ENCODE measurements at places on chromosomes 1 and 21.
A peak's percentile ranks its signal among the peaks of the same experiment; 100 is the strongest.

- DNase-seq: peak; percentile 77
These were observed 461.0 kb upstream of the NFIA start for GRCh38 chr1:60621368-60621851.

DNA sequence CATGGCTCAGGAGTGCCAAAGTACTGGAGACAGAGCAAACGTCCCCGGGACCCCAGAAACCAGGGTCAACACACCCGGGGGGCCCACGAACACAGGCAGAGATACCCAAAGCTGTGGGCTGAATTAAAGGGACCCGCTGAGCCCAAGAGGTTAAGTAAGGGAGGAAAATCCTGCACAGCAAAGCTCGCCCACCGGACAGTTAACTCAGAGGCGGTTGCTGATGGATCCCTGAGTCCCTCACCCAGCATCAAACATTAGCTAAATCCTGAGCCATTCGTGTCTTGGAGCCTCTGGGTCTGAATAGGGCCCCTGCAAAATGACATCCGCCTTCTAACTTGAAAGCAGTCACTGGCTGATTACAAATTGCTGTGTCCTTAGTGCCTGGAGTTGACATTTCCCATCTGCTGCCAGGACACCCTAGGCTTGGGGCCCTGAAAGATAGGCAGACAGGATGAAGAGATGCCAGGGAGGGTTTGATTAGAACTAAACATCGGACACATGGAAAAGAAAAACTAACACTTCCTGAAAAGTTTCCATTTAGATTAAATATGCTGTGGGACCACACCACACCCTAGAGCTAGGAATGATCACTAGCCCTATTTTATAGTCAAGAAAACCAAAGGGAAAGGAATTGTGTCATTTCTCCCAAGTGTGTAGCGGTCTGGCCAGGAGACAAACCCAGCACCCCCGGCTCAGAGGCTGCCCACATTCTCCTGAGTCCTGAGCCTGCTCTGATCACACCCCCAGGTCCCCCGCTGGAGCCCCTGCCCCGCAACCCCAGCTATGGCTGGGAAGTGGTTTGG is 239.3 kb downstream of the NPHP4 start:
- DNase-seq: no peak

GRCh38 chr1:15937706-15938168 is 38.2 kb downstream of the ZBTB17 start:
- no peak for DNase-seq

DNA sequence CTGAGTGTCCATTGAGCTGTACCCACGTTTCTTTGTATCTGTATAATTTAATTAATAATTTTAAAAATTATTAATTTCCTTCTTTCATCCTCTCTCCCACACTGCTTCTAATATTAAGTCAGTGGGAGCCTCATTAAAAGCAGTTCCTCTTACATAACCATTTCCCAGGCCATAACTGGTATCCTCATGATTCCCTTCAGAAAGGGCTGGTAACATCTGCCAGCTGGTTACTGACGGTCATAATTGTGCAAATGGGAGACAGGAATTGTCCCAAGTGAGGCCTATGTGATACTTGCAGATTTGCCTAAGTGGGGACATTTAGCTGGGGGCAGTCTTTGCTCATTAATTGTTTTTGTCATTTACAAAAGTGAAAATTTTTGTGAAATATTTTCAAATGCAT is 69.0 kb upstream of the SPAG17 start:
- DNase-seq: no peak

DNA sequence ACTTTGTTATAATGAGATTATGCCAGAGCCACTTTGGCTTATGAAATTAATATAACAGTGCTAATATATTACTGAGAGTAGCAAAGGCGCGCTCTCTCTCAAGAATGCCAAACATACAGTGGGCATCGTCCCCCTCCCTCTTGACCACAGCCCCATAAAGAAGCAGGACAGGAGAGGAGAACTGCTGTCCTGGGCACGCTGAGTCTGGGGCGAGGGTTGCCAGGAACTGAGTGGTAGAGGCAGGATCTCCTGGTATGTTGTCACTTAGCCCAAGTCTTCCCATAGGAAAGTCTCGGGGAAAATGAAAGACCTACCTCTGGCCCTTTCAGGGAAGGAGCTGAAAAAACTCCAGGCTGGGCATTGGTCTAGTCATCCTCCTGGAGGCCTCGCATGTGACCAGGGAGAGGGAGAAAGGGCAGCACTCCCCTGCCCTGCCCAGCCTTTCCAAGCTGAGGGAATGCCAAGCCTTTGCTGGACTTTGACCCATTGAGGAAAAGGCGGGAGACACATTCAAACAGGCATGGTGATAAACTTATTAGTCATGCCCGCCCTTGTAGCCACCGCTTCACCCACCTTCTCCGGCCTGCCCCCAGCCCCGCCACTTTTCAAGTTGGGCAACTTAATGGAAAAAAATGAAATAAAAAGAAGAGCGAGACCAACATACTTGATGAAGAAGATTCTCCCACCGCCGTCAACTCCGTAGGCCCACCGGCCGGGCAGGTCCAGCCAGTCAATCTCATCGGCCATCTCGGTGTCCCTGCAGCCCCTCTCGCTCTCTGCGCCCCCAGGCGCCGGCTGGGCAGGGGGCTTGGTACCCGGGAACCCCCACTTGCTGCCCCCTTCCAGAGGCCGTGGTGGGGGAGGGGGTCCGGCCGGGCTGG is 17.4 kb upstream of the PLEKHA6 start:
- no peak for DNase-seq

DNA sequence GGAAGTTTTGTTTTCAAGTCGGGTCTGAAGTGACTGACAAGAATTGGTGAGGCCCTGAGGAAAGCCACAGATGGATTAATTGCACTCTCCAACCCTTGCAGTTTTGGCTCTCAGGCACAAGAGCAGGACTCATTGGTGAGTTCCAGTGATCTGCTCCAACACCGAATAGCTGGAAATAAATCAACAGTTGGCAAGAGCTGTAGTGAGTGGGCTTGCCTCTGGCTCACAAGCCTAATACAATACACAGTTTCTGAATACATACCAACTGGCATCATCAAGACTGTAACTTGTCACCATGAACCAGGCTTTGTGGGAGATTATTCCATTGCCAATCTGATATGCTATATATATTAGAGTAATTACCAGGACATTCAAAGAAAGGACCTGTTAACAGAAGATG is 131.6 kb downstream of the GRIK1 start:
- DNase-seq: no peak

DNA sequence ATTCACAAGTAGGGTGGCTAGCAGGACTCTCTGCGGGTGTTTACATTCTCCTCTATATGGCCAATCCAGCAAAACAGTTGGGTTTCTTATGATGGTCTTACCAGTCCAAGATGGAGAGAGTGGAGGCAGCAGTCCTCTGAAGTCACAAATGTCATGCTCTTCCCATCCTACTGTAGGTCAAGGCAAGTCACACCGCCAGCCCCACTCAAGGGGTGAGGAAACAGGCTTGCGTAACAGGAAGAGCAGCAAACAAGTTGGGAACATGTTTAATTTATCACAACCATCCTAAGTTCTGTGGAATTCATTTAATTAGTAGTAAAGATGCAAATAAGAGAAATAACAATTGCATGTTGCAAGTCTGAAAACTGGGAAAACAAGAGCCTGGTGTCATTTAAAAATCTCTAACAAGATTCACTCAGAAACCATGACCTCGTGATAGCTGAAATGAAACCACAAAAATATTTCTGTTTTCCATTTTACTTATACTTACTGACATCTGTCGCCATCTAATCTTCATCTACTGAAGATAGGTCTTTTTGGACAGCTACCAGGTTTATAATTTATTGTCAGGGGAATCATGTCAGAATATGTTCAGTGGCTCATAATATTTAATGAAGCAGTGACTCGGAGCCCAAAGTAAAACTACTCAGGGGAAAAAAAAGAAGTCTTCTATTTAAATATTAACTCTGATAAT is 349.1 kb upstream of the FMN2 start:
- no peak for DNase-seq

DNA sequence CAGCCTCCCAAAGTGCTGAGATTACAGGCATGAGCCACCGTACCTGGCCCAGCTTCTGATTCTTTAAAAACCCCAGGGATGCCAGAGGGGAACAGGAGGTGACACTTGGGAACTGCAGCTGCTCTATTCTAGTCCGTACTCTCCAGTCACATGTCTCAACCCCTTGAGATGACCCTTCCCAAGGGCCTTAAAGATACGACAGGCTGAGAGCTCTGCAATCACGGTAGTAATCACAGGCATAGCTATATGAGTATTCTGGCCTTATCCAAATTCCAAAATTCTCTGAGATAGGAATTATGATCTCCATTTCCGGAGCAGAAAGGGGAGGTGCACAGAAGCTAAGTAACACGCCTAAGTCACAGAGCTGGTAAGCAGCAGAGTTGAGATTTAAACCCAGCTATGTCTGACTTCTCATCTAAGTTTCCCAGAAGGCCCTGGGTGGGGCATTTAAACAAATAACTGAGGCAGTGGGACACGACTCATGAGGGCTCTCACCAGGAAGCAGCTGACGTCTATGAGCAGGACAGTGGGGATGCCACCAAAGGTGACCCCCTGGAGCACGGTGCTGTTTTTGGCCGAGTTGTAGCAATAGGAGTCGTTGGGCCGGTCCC is 5.2 kb downstream of the TMEM63A start:
- DNase-seq: no peak

GRCh38 chr1:211577277-211577818 is 1.6 kb downstream of the SLC30A1 start:
- DNase-seq: no peak

GRCh38 chr1:119139857-119140176 is 636 bp downstream of the WARS2 start:
- no peak for DNase-seq

- no peak for DNase-seq
These were observed 675.8 kb downstream of the MATN1 start for GRCh38 chr1:30047576-30047975.

- DNase-seq: no peak
These were observed 5.8 kb upstream of the VWA1 start for GRCh38 chr1:1429671-1430073.

DNA sequence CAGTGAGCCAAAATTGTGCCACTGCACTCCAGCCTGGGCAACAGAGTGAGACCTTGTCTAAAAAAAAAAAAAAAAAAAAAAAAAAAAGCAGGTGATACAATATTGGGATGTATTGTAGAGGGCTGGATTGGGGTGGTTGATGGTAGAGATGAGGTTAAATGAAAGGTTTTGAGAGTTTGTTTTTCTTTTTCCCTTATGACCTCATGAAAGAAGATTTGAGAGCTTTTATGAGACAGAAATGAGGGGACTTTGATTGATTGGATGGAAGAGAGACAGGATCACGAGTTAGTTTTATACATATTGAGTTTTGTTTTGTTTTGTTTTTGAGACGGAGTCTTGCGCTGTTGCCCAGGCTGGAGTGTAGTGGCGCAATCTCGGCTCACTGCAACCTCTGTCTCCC is 27.1 kb downstream of the OSBPL9 start:
- no peak for DNase-seq

DNA sequence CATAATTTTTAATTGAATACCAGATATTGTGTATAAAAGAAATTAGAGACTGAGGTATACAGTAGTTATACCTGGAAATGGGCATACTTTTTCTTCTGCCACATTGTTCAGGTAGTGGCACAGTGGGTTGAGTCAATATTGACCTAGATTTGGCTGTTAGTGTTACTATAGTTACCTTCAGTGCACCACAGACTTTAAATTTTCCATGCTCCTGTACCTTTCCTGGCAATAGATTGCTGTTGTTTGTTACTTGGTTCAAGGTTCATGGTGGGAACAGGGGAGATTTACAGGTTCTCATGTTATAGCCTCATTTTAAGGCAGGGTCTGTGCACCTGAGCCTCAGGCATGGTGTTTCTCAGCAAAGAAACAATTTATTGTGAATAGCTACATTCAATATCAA is 218.7 kb downstream of the LBR start:
- DNase-seq: no peak

DNA sequence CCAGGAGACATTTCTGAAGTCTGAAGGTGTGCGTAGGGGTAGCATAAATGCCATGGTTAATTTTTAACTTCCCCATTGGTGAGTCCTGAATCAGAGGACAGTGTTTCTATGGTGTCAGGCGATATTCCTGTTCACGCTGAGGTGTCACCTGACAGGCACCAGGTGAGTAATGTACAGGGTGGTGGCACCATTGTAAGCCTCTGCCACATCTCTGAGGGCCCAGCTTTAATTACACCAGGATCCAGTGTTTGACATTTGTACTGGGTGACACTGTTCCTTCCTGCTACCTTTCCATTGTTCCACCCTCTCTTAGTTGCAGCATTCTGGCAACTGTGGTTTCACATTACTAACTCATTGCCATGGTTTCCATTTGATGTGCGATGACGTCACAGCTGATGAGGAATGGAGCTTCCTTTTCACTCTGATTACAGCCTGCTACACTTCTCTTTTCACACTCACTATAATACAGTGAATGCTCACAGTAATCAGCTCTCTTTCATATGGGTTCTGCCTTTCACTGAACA is 40.6 kb upstream of the MARK1 start:
- DNase-seq: peak; percentile 61

DNA sequence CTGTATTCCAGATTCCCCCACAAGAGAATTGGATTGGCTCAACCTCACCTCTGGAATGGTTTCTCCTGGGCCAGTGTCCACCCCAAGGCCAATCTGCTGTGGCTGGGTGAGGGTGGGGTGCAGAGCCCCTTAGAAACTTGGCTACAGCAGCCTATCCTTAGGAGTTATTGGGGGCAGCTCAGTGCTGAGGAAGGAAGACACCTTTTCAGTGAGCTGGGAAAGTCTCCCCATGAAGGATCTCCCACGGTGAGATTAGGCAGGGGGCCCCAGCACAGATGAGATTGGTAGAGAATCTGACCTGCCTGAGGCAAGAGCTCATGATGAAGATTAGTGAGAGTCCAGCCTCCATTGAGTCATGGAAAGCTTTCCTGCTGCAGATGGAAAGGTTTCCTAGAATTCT is 78.4 kb downstream of the CCDC185 start:
- DNase-seq: no peak

DNA sequence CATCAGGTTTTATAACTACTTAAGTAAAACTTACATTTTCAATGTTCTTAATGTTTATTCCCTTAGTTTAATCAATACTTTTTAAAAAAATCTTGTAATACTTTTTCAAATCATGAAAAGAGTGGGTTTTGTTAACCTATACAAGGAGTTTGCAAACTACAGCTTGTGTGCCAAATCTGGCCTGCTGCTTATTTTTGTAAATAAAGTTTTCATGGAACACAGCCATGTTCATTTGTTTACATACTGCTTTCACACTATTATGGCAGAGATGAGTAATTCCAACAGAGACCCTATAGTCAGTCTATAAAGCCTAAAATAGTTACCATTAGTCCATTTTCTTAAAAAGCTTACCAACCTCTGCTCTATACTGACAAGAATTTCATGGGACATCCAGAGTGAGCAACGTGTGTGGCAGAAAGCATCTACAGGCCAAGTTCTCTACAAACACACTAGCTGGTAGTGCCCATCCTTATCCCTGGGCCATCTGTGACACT is 42.6 kb downstream of the ERO1B start:
- no peak for DNase-seq

DNA sequence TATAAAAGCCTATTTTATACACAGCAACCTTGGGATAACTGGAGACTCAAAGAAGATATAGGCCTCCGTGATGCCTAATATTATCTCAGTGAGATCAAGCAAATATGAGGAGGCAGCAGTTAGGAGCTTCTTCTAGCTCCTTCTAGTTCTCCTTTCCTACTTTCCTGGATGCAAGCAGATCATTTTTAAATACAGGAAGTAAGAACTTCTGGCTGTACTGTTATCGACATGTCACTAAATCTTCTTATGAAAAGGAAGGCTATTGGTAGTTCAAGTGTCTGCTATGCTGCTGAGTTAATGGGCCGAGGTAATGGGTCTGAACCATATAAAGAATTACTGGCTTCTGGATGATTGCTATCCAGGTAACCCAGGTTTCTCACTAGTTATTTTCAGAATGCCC is 15.9 kb downstream of the HSPA13 start:
- no peak for DNase-seq

Measured in NCI-H345 (cell line).